ENCODE measurements at places on chromosomes 3 and 15.
A peak's percentile ranks its signal among the peaks of the same experiment; 100 is the strongest.

DNA sequence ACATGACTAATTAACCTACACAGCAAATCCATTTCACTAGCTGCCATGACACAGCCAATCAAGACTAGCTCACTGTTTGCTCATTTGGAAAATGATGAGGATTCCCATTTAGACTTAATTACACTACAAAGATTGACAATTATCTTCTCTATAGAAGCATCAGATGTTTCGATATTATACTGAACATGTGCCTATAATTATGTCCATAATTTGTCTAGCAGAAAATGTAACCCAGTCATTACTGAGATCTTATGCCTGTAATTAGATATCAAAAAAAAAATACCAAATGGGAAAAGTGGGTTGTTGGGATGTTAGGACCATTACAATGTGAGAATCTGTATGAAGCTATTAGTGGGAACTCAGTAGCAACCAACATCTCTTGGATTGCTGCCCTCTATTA is 344.2 kb upstream of the MCTP2 start:
- no peak for DNase-seq

DNA sequence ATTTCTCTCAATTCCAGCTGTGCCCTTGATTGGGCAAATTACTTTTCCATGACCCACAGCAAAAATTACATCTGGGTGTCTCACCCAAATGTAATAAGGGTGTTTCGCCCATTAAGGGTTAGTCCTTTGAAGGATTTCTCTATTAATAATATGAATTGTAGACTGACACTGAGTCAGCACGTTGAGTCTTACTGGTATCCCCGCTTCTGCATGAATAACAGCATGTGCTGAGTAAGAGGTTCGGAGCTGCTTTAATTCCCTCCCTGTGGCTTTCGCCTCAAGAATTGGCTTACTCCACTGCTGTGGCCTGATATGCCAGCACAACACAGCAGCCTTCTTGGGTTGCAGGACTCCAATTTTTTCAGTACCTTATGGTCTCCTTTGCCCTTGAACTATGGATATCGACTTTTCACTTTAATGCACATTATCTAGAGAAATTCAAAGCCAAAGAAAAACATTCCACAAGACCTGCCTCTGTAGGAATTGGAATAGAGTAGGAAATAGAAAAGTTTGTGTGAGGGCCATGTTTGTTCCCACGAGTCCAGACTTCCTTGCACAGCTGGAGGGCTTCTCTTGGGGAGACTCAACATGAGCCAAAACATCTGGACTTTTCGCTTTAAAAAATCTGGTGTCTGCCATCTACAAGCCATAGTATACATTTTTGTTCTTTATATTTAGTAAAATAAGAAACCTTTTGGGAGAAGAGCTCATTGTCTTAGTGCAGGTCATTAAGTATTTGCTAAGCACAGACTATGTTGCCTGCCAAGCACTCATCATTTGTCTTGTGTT is 20.7 kb upstream of the ERC2 start:
- no peak for DNase-seq

DNA sequence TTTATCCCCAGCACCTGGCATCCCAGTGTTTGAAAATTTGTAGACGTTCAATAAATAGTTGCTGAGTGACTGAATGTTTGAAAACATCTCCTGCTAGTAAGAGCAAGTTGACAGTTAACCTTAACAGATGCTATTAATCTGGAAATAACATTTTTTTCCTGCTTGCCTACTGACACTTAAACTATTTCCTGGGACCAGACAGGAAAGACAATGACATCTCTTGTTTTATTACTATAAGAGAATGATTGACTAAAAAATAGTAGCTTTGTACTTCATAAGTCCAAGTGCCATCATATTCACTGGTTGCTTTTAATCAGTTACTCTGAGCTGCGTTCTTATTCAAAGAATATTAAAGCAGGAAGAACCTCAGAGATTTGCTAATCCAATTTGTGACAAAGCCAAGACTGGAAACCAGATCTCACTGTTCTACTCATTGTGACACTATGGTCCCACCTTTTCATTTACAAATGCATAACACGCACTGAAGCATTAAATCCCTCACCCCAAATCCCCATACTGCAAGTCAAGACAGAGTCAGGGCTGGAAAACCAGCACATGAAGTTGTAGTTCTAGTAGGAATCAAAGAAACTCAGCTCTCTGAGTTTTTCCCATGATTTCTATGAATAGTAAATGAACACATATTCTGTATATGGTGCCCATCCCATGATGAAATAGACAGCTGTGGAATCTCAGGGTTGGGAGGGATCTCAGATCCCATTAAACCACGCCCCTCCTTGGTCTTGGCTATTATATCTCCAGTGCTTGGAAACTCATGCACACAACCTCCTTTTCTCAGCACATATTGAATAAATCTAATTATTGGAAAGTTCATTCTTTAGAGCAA is 212.7 kb upstream of the P2RY1 start:
- no peak for DNase-seq

DNA sequence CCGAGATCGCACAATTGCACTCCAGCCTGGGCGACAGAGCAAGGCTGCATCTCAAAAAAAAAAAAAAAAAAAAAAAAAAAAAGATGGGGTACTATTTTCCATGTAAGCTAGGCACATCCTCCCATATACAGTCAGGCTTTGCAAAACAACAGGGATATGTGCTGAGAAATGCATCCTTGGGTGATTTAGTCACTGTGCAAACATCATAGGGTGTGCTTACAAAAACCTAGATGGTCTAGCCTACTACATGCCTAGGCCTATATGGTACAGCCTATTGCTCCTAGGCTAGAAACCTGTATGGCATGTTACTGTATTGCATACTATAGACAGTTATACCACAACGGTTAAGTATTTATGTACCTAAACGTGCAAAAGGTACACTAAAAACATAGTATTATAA is 75.0 kb downstream of the TTBK2 start:
- no peak for DNase-seq

DNA sequence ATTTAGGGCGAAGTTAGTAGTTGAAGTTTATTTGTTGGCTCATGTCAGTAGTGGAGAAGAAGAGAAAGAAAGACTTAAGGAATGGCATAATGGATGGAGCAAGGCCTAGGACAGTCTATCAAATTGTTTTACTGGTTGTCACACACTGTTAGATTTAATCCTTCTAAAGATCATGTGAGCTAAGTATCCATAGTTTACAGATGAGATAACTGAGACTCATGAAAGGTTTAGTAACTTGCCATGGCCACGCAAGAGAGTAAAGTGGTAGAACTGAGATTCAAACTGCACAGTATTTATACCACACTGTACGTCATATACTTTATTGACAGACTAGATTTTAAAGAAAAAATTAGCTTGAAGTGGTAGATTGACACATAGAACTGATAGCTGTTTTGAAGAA is 11.4 kb downstream of the SPRED1 start:
- no peak for DNase-seq

GRCh38 chr3:52437326-52438103 is 7.4 kb downstream of the SEMA3G start:
- DNase-seq: no peak

- DNase-seq: no peak
Observed at GRCh38 chr3:138803006-138803653, 31.6 kb downstream of the PIK3CB start.

- no peak for DNase-seq
Observed at GRCh38 chr3:106814231-106814630, 563.0 kb upstream of the CCDC54 start.

DNA sequence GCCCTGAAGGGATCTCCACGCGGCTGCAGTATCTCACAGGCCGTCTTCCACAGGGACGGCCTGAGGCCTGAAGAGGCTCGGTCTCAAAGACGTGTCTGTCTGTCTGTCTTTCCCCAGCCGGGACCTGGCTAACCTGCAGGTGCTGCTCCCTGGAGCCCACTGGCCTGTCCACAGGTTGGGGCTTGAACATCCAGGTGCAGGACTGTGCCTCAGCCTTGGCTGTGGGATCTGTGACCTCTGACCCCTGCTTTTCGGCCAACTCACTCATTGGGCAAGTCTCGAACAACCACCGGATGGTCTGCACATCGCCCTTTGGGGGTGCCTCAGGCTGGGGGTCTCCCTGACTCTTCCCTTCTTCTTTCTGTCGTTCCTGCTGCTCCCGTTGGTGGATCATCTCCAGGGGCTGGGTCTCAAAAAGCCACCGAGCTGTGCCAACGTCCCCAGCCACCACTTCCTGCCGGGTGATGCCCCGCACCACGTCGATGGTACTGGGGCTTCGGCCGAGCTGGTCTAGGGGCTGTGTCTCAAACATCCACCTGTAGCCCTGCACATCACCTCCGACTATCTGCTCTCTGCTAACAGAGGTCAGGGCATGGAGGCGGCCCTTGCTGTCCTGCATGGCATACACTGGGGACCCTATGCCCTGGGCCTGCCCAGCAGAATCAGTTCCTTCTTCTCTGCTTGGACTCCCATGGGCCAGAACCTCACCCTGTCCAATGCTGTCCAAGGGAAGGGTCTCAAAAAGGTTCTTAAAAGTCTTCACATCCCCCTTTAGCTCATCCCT is 4.8 kb downstream of the XIRP1 start:
- DNase-seq: no peak

- DNase-seq: peak; percentile 61
Observed at GRCh38 chr15:98727115-98728040, 79.0 kb downstream of the IGF1R start.

DNA sequence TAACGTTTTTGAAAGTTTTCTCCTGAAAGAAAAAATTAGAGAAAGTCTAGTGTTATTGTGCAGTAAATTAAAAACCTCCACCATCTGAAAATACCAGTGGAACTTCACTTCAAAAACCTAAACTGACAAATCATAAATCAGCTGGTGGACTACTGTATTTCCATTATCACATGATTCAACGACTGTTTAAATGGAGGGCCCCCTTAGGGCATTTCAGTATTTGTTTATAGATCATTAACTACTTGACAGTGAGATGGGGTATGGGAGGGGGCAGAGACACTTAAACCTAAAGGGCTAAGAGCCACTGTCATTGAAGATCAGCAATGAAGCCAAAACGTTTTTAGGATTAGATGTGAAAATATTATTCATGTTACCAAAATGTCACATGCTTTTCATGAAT is 8.8 kb upstream of the C15orf61 start:
- no peak for DNase-seq

- no peak for DNase-seq
Observed at GRCh38 chr3:193814166-193814892, 221.3 kb downstream of the OPA1 start.

GRCh38 chr3:172750069-172750367 is 508 bp upstream of the ECT2 start:
- no peak for DNase-seq

DNA sequence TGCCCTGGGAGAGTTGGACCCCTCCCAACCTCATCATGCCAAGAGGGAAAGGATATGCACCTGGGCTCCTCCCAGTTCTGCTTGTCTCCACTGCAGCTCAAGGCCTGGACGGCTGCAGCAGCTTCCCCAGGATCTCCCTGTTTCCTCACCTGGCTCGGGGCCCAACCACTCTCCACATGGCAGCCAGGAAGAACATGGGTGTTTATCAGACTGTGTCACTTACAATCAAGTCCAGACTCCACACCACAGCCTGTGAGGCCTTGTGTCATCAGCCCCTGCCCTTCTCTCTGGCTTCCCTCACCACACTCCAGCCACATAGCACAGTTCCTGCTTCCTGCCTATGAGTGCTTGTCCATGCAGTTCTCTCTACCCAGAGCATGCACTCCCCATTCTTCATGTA is 534.4 kb downstream of the EPHB1 start:
- DNase-seq: no peak

DNA sequence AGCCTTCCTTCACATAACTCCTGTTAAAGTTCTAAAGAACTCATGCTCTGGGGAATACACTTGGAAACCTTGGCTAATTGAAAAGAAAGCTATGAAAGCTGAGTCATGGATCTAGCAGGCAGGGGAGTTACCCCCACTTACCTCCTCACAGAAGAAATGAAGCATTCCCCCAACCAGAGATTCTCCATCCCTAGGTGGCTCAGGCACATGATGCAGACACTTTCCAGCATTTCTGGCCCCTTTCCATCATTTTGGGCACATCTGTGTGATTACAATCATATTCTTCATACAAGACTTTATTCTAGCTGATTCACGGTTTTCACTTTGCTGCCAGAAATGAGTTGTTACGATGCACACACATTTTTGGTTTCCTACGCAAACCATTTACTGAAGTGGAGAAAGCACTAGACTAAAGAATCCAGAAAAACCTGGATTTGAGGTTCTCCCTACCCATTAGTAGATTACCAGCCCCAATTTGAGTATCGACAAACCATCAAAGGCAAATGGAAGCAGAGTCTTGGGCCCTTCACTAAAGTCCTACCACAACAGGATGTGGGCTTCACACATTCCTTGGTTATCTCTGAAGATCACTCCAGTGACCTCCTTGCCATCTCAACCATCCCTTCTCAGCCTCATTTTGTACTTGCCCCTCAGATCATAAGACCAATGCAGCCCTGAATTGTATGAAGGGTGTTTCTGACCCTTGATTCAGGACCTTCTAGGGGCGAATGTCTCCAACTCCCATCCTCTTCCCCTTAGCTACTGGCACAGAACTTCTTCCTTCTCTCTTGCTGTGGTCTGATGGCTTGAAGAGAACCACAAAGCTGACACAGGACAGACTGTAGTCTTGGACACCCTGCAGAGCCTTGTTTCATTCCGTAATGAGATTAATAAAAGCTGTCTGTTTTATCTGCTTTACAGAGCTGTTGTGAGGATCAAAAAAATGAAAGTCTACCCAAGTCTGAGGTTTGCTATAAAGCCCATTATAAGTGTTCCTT is 42.5 kb upstream of the SNRK start:
- no peak for DNase-seq

GRCh38 chr3:86961297-86961696 is 29.7 kb downstream of the VGLL3 start:
- DNase-seq: no peak

- DNase-seq: no peak
Observed at GRCh38 chr3:117409256-117409655, 699.7 kb downstream of the TUSC7 start.

GRCh38 chr3:183854318-183855035 is 29.1 kb upstream of the MAP6D1 start:
- no peak for DNase-seq

DNA sequence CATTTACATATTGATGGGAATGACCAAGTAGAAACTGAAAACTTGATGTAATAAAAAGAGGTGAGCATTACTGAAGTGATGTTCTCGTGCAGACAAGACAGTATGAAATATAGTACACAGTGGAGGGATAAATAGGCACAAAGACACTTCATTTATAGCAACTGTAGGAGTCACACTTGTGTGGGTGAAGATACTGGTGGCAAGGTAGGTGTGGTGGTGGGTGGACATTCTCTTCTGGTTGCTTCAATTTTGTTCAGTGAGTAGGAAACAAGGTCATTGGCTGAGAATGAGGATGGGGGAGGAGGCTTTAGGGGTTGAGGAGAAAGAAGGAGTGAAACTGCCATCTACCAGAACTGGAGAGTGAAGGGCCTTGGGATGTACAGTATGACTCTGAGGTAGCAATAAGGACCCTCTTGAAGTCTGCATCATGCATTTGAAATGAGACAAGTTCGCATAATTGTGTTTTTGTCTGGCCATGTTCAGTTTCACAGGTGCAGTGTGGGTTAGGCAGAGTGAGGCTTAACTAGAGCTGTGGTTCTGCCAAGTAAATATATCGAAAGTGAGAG is 6.6 kb downstream of the CPNE9 start:
- DNase-seq: no peak
